ENCODE measurements at places on chromosomes 11 and 22.

GRCh38 chr22:27915986-27916385 is 3.1 kb downstream of the PITPNB start:
- no peak for DNase-seq

DNA sequence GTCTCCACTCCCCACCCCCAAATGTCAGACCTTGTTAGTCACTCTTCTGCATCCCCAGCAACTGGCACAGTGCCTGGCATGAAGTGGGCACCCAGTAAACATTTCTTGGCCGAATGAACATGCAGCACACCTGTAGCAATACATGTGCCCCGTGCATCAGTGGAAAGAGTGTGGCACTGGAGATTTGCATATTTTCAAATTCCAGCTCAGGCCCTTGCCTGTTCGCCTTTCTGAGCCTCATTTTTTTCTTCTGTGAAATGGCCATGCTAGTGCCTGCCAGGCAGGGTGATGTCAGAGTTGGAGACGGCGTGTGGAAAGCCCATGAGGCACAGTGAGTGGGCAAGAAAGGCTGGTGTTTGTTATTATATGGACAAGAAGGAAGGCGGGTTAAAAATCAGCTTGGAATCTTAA is 38.7 kb downstream of the CD82 start:
- DNase-seq = no peak

DNA sequence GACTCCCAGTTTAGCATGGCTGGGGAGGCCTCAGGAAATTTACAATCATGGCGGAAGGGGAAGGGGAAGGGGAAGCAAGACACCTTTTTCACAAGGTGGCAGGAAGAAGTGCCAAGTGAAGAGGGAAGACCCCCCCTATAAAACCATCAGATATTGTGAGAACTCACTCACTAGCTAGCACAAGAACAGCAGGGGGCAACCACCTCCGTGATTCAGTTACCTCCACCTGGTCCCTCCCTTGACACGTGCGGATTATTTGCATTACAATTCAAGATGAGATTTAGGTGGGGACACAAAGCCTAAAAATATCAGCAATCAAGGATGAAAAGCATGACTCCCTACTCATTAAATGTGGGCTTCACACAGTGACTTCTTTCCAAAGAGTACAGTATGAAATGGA is 155.0 kb upstream of the CCDC90B start:
- DNase-seq = no peak

DNA sequence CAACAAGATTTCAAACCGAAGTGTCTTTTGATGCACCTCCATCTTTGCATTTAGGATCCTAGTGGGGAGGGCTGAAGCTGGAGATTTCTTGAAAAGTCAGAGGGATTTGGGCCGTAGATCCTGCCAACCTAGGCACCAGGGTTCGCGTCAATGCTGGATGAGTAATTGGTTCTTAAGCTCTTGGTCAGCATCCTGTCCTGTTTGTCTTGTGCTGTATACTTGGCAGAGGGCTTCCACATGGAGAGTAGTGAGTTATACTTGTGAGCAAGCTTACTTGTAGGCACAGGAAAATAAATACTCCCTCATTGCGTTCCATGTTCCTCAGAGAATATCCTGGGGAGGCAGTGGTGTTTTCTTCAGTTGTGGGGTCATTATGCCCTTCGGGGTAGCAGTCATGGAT is 12.6 kb downstream of the INSC start:
- DNase-seq = peak; percentile 96

GRCh38 chr22:38259370-38259769 is 13.4 kb downstream of the TMEM184B start:
- no peak for DNase-seq

DNA sequence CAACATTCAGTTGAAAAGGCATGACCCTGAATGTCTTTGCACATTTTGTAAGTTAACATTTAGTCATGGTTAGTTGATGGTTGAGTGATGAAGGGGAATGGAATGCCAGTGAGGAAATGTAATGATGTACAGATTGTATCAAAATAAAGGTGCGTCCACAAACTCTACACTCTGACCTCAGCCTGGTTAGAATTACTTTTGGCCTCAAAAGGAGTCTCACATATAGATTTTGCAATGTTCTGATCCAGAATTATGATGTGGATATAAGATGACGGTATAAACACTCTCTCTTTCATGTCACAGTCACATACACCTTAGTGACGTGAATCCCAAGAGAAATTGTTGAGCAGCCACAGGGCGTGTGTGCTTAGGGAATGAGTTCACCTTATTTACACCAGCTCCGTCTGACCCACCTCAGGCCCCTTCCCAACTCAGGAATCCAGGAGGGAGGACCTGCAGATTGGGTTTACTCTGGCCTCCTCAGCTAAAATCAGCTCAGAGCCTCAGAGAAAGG is 100.1 kb downstream of the RDX start:
- DNase-seq = peak; percentile 95

- no peak for DNase-seq
Measured at GRCh38 chr11:18254781-18255361, 6.4 kb upstream of the SAA2 start.

- no peak for DNase-seq
Measured at GRCh38 chr11:34160049-34160721, 54.8 kb downstream of the NAT10 start.

DNA sequence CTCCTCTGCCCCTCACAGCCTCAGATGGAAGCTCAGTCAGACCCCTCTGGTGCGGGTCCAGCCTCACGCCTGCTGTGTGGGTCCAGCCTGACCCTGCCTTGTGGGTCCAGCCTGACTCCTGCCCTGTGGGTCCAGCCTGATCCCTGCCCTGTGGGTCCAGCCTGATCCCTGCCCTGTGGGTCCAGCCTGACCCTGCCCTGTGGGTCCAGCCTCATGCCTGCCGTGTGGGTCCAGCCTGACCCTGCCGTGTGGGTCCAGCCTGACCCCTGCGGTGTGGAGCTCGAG is 445.3 kb downstream of the BRD1 start:
- DNase-seq = no peak

DNA sequence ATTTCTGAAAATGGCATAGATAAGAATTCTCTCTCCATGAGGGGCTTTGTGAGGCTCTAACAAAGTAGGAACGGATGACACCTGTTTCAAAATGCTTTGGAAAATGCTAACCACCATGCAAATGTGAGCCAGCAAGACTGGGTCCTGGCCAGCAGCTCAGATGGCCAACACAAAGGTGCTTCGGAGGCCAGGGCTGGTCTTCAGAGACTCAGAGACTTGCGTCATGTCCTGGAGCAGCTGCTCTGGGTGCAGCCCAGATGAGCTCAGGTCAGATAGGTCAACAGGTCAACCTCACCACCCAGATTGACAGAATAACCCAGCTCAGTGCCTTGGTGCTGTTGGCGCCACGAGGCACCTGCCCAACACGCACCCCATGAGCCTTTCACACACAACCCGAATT is 12.0 kb upstream of the TMEM121B start:
- no peak for DNase-seq

DNA sequence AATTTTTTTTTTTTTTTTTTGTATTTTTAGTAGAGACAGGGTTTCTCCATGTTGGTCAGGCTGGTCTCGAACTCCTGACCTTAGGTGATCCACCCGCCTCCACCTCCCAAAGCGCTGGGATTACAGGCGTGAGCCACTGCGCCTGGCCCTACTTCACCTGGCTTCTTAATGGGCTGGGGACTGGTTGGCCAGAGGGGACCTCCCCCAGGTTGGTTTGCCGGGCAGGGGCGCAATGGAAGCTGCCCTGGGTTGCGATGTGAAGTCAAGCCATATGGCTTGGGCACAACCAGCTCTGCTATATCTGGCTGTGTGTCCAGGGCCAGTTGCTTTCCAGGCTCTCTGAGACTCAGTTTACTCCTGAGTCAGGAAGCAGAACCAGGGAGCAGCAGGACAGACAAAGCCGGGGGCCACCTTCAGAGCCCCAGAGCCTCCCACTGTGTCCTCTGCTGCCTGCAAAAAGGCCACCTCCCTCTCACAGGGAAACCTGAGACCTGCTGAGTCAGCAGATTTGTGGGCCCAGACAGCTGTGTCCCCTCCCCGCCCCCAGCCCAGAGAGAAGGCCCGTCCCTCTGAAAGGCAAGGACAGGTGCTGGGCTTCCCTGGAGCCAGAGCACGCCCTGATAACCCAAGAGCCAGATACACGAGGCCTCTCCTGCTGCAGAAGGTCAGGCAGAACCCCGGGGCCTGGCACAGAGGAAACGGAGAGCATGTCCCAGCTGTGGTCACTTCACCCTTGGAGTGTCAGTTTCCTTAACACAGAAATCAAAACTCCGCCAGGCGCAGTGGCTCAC is 29.2 kb upstream of the DAGLA start:
- DNase-seq = no peak

- DNase-seq = no peak
Measured at GRCh38 chr11:120011836-120012235, 126.1 kb downstream of the TRIM29 start.

GRCh38 chr11:46679241-46680163 is 20.9 kb downstream of the ARHGAP1 start:
- no peak for DNase-seq

GRCh38 chr22:49518436-49518970 is 309.2 kb downstream of the BRD1 start:
- no peak for DNase-seq

- no peak for DNase-seq
Measured at GRCh38 chr11:119935349-119935925, 202.5 kb downstream of the TRIM29 start.

GRCh38 chr22:23801238-23801821 is 14.6 kb downstream of the SMARCB1 start:
- DNase-seq = no peak

DNA sequence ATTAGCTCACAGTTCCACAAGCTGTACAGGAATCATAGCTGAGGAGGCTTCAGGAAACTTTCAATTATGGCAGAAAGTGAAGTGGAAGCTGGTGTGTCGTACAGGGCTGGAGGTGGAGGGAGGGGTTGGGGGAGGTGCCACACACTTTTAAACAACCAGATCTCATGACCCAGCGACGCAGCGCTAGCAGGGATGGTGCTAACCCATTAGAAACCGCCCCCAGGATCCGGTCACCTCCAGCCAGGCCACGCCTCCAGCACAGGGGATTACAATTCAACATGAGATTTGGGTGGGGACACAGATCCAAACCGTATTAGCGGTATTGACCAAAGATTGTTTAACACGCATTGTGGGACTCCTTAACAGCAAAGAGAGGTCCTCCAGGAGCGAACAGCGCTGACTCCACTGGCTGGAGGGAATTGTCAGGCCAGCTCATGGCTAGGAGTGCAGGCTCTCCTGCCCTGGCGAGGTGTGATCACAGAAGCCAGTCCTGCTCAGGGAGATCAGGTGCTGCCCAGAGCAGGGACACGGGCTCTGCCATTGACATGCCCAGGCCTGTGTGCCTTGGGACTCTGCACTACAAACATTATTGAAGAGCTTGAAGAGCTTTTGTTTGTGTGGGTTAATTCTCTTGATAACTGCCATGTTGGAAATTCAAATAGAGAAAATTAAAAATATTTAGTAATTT is 215.3 kb downstream of the TBC1D22A start:
- no peak for DNase-seq

Measured in HCEC 1CT (cell line).